Hypothalamus (tissue), 51 donors: ENCODE measurements at places on chromosomes 1 and 21.

DNA sequence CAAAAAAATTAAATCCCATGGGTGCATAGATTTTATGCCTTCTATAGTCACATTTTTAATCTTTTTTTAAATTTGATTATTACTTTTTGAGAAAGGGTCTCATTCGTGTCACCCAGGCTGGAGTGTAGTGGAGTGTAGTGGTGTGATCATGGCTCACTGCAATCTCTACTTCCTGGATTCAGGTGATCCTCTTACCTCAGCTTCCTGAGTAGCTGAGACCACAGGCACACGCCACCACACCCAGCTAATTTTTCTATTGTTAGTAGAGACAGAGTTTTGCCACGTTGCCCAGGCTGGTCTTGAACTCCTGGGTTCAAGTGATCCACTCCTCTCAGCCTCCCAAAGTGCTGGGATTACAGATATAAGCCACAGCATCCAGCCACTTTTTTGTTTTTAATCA lies 10.4 kb downstream of the CBR3 start:
- no peak for DNase-seq

DNA sequence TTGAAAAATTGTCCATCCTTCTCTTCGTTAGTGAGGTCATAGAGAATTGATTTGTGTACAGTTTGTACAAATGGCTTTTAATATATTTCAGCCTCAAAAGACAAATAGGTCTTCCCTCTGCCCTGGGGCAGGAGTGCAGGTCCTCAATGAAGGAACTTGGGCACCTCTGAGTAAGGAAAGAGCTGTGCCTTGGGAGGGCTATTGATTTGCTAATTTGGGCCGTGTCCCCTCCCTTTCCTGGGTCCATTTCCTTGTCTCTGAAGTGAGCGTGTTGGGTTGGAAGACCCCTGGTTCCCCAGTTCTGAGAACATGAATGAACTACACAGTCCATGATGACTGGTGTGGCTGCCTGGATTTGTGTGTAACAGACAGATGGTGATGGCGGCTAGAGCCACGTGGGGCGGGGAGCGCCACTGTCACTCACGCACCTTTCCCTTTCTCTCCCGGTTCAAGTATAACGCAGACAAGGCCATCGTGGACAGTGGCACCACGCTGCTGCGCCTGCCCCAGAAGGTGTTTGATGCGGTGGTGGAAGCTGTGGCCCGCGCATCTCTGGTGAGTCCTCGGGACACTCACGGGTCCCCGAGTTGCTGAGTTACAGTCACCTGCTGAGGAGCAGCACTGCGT lies 71.0 kb upstream of the FAM3B start:
- DNase-seq: no peak

DNA sequence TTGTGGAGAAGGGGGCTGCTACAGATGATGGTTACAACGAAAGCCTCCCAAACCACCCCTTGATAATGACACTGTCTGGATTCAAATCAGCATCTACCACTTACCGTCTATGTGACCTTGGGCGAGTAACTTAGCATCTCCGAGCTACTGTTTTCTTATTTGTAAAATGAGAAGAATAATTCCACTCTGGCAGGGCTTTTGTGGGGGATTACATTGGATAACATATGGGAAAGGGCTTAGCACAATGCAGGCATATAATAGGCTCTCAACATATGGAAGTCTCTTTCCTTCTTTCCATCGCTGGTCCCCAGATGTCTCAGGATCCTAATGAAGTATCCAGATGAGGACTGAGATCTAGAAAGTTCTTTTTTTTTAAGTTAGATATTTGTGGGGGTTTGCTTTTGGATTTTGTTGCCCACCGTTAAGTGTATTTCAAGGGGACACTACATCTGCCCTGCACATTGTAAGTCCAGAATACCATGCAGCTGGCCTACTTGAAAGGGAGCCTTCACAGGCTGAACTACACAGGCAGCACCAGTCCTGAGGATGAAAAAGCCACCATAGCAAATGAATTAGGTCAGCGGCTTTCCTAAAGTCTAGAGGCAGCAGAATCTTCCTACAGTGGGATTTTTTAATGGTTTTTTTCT lies 172.2 kb upstream of the IRF2BP2 start:
- DNase-seq: no peak

DNA sequence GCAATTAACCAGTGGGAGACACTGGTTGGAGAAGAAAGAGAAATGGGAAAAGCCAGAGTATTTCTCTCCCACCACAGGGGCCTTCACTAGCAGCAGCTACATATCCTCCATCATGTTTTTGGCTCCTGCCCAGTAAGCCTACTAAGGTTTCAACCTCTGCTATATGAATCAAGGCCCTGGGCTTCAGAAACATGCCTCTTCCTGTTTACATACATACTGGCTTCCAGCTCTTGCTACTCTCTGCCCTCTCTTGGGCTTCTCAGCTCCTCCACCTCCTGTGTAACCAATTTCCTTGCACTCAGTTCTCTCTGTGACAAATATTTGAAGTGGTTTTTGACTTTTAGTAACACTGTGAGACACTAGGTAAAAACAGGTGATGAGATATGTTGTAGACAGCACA lies 80.8 kb downstream of the LRRC7 start:
- DNase-seq: no peak

- peak; percentile 41 for DNase-seq
Observed at GRCh38 chr1:205354259-205355074, 2.3 kb downstream of the KLHDC8A start.

DNA sequence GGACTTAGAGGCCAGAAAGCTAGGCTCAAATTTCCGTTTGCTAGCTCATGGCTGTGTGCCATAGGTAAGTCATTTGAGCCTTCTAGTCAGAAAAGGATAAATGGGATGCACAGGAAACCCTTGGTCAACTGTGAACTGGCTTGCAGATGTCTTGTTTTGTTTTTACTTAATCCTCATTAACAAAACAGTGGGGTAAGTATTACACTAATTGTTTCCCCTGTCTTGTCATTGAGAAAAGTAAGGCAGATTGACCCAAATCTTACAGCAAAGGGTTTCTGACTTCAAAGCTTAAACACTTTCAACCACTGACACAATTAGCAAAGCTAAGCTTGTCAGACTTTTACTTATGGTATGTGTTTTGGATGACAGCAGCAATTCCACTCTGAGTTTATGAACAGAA lies 291.3 kb downstream of the NTNG1 start:
- DNase-seq: no peak

GRCh38 chr1:42148166-42148565 lies 5.0 kb upstream of the GUCA2B start:
- no peak for DNase-seq

DNA sequence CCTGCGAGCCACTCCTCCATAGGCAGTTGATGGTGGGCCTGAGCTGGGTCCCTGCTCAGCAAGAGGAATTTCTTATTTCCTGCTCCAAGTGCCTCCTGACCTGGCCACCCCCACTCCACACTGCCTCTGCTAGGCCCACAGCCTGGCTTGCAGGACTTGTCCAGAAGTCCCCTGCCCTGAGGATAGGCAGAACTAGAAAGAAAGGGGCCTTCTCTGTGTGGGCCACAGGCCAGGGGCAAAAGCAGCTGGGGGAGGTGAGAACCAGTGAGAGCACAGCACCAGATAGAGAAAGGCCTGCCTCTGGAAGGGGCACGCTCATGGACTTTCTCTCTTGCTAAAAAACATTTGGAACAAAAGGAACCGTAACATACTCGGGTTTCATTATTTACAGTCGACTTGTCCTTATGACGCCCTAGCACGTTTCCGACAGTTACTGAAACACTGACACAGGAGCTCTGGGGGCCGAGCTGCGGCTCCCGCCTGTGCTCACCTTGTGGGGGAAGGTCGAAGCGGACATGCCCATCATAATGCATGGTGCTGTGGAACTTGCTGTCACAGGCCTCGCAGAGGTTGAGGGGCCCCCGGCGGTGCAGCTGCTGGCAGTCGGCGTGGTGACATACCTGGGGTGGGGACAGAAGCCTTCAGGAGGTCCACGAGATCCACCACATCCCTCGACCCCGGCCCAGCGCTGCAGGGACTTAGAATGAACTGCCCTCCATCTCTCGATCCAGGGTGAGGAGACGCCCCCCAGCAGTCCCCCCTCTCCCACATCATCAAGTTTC lies 11.3 kb upstream of the TNFRSF25 start:
- no peak for DNase-seq

DNA sequence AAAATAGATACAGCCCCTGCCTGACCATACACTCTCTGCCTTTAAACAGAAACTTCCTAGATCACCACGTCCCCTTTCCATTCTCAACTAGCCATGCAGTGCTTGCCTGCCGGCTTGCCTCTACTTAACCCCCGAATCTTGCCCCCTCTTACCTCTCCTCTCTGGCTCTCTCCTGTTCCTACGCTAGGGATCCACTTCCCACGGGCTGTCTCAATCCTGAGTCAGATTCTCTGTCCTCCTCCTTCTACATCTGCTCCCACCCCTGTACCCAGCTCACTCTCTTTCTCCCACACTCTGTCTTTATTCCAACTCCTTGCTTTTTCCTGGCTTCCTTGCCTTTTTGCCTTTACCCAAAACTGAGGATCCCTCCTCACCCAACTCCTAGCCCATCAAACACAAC lies 29.3 kb downstream of the ATF3 start:
- no peak for DNase-seq

DNA sequence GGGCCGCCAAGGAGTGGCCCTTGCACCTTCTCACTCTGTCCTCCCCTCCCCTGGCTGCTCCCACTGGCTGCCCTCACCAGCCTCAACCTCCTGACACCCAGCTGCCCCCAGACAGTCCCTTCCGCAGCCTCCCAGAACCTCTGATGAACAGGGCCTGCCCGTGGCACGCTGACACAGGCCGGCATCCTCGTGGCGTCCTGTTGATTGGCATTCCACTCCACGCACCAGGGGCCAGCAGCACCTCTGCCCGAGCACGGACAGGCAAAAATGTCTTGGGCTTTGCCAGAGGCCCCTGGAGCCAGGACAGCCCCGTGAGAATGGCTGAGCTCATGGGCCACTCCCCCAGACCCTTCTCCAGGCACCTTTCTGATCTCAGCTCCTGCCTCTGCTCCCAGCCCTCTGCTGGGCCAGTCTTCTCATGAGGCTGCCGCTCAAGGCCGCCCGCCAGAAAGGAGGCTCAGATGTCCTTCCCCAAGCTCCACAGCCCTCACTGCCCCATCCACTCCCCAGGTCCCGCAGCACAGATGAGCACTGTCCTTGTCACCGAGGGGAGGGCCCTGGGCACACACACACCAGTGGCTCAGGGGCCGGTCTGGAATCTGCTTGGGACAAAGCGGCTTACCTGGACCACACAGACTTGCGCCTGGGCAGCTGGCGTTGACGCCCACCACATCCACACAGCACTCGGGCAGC lies 15.8 kb upstream of the RNF223 start:
- no peak for DNase-seq

DNA sequence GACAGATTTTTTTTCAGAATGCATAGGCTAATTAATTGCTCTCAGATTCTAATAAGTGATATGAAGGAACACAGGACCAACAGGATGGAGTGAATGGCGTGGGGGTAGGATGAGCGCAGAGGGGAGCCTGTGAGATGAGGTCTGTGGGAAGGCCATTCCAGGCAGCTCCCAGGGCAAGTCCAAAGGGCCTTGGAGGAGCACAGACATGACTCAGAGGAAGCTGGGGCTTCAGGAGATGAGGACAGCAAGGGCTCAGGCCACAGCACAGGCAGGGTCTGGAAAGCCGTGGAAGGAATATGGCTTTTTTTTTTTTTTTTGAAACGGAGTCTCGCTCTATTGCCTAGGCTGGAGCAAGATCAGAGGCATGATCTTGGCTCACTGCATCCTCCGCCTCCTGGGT lies 35.1 kb downstream of the FMN2 start:
- DNase-seq: no peak

DNA sequence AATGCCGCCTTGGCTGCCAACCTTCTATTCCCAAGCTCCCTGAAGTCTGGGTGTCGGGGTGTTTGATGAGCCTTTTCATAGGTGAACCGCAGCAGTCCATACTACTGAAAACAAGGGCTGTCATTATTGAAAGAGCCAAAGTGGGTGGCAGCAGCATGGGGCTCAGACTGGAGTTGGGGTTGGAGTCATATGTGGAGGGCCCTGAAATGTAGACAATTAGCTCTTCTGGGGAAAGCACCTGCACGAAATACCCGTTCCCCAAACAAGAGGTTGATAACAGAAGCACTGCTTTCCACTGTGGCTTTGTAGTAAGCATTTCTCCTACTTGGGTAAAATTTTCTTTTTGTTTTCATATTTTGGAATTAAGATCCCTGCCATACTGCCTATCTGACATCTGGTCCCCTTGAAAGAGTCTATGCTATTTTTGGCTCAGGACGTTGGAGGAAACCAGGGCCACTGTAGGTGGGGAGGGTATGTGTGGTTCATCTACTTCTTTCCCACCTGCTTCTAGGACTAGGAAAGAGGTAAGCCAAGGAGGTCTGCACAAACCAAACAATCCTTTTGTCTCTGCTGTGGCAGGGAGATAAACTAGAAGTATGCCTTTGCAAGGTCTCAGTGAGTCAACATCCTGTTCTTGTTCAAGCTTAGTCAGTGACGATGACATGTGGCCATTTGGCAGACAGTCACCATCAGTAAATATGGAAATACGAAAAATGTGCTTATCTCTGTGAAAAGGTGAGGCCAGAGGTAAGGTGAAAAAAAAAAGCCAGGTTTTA lies 197.0 kb upstream of the UBE2U start:
- DNase-seq: no peak

DNA sequence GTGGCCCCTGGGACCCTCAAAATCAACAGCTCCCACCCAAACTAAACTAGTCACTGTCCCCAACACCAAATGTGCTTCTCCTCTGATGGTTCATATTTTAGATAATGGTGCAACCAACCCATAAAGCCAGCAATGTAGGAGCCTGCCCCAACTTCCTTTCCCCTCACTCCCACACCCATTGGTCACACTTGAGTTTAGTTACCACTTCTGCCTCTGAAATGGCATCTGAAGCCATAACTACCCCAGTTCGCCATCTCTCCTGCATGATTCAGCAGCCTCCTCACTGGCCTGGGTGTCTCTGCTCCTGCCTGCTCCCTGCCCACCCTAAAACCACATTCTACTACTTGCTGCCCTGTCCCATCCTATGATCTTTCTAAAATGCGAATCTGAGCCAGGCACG lies 3.4 kb upstream of the CDCP2 start:
- DNase-seq: no peak

DNA sequence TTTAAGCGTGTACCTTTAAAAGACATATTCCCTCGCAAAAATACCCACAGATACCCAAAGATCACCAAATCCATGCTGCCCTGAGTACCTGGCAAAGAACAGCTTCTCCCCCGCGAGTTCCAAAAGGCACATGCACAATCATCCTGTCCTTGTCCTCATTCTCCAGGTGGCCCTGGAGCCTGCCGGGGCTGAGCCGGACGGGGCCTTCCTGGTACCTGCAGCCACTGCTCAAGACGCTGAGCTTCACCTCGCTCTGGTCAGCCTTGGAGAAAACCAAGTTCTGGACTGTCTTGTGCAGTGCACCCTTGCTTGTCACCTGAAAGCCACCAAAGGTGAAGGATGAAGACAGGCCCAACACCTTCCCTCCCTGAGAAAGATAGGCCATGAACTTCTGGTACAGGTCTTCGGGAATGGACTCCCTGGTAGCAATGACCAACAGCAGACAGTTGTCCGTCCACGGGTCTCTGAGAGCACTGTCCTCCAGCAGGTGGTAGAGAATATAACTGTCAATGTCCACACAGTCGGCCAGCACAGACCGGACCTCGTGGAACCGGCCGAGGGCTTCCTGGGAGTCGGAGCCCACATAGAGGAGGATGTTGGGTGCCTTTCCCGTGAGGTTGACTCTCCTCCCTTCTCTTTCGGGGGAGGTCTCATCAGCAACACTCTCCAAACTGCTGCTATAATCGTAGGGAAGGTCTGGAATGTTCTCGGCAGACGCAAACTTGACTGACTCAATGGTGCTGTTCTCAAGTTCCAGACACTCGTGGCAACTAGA lies 29.9 kb downstream of the HLCS start:
- DNase-seq: no peak

GRCh38 chr1:16204634-16205333 lies 7.7 kb downstream of the ARHGEF19 start:
- DNase-seq: no peak

- DNase-seq: no peak
Observed at GRCh38 chr1:19384113-19384512, 72.0 kb downstream of the SLC66A1 start.
